ENCODE measurements at places on chromosomes 1 and 21.

GRCh38 chr21:33901412-33902288 is 14.0 kb downstream of the ATP5PO start:
- DNase-seq = no peak

DNA sequence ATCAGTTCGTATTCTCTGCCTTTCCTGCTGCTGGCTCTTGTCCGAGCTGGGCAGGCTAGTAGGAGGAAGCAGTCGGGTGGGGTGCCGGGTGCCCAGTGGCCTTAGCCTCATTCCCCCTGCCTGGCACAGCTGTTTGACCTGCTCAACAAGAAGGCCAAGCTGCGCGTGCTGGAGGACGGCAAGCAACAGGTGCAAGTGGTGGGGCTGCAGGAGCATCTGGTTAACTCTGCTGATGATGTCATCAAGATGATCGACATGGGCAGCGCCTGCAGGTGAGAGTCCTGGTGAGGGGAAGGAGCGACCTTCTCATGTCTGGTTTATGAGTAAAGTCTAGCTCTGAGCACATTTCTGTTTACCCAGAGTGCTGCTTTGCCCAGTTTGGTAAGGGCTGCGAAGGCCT is 16.3 kb upstream of the RPS8 start:
- no peak for DNase-seq

GRCh38 chr1:71019233-71019969 is 28.2 kb downstream of the PTGER3 start:
- no peak for DNase-seq

GRCh38 chr1:21781815-21782348 is 1.1 kb downstream of the USP48 start:
- no peak for DNase-seq

DNA sequence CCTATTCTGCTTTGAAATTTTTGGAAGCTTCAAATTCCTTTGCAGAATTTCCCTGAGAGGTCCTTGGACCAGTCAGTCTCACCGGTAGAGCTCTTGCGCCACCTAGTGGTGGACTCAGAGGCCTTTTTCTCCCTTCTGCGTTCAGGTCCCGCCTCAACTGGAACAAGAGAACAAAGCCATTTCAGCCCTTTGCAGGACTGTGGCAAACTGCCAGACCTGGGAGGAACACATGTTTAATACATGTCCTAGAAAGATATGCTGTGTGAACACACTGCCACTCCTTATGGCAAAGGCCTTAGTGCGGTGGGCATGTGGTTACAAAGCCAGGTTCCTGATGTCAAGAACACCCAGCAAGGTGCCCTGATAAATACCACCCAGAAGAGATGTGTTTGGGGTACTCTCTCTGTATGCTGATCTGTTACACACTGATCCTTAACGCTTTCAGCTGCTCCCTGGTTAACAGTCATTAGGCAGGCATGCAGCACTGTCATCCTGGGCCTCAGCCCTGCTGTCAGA is 82.2 kb upstream of the SSX2IP start:
- DNase-seq = peak; percentile 82

DNA sequence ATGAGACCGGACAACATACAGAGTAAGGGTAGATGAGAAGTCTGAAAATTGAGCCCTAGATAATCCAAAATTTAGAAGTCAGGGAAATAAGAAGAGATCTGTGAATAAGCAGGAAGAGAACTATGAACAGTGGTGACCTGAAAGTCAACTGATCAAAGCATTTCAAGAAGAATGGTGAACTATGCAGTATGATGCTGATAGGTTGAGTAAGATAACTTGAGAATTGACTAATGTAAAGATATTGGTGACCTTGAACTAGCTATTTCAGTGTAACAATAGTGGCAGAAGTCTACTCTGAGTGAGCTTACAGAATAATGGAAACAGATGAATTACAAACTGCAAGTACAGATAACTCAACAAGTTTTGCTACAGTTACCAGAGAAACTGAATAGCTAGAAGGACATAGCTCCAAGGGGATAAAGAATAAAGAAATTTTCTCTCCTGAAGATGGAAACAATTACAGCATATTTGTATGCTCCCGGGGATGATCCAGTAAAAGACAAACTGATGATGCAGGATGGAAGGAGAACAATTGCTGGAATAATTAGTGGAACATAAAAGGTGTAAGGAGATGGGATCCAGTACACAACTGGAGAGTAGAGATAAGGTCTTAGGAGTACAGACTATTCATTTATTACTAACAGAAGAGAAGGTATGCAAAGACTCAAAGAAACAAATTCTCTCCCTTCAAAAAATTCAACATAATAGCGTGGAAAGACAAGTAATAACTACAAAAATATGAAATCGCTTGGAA is 10.9 kb downstream of the NRDC start:
- DNase-seq = no peak

DNA sequence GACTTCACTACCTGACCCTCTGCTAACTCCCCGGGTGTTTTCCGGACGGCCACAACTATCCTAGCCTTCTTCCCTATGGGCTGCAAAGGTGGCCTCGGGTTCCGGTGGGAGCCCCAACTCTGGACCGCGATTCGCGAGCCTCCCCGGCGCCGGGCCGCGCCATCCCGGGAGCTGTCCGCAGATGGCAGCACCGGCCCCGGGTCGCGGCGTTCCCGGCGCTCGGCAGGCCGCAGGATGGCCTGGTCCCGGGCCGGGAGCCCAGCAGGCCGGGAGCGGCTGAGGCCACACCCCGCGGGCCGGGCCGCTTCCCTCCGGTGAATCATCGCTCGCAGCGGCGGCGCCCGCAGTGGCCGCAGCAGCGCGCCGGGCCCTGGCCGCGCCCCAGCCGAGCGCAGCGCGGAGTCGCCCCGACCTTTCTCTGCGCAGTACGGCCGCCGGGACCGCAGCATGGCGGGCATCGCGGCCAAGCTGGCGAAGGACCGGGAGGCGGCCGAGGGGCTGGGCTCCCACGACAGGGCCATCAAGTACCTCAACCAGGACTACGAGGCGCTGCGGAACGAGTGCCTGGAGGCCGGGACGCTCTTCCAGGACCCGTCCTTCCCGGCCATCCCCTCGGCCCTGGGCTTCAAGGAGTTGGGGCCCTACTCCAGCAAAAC is at the start of gene CAPN2:
TSS of gene CAPN2 (plus strand) at position 346 of the 656 bp plus-strand sequence. CDS start at position 448, 102 bp downstream.
- DNase-seq = peak; percentile 83

GRCh38 chr1:86567878-86568277 is 21.0 kb downstream of the CLCA4 start:
- no peak for DNase-seq

GRCh38 chr21:44925378-44925755 is 4.7 kb upstream of the ITGB2 start:
- DNase-seq = no peak

- no peak for DNase-seq
Observed at GRCh38 chr1:7379441-7379971, 391.6 kb upstream of the VAMP3 start.

GRCh38 chr21:41932576-41933312 is 21.1 kb downstream of the C2CD2 start:
- DNase-seq = peak; percentile 83

DNA sequence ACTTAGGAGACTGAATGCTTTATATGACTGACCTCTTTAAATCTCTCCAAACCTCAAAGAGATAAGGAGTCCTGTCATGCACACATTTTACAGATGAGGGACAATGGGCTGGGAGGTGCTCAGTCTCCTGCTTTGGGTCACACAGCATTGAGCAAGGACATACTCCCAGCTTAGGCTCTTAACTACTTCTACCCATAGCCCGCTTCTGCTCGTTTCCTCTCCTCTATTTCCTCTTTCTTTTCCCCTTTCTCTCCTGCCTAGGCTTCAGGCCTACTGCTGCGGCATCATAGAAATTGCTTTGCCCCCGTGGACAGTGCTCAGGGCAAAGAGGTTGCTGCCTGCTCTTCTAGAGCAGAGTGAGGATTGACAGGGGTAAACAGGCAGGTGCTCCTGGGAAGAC is 12.4 kb upstream of the ZNF691 start:
- no peak for DNase-seq

- DNase-seq = no peak
Observed at GRCh38 chr1:19054216-19054615, 97.7 kb upstream of the IFFO2 start.

- DNase-seq = no peak
Observed at GRCh38 chr1:78599294-78599693, 21.0 kb upstream of the IFI44L start.

GRCh38 chr1:63590166-63590560 is 3.0 kb upstream of the PGM1 start:
- DNase-seq = no peak

GRCh38 chr1:84613026-84613425 is 38.8 kb upstream of the CTBS start:
- DNase-seq = no peak

All from hematopoietic multipotent progenitor cell (in vitro differentiated cells).